Activated naive CD8-positive, alpha-beta T cell treated with anti-CD3 and anti-CD28 coated beads for 36 hours (primary cell): ENCODE measurements at places on chromosomes 6 and 20. TPM values are rescaled to one million over a fixed set of nuclear protein-coding genes. Genes with fewer than 3 reads are reported as not detected.

DNA sequence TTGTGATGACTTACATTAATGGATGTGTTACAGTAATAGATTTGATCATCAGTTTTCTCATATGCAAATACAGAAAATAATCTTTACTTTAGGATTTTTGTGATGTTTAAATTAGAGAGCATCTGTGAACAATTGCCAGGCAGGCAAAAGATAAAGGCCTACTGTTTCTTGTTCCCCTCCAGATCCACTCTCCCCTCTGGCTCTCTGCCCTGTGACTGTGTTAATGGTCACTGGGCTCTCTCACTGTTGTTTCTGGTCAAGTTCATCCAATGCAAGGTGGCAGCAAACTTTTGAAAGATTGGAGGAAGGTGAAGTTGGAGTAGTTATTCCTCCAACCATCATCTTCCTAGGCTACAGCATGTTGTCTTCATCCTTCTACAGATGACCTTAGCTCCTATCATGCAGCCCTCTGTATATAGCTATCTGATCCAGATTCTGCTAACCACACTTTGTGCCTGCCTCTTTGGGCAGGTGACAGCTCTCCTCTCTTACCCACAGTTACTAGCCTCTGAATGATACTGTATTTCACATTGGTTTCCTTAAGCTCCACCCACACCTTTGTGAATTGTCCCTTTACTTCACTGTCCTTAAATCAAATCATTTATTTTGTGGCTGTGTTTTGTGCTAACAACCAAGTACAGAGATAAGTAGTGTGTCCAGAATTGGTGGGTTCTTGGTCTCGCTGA is 48.9 kb upstream of the ARG1 start:
- no peak for DNase-seq

GRCh38 chr20:987677-988076 is 14.4 kb downstream of the RSPO4 start:
- no peak for DNase-seq

- no peak for DNase-seq
These were observed 10.5 kb downstream of the MANBAL start for GRCh38 chr20:37299718-37300528.

- no peak for DNase-seq
These were observed 2.1 kb upstream of the ESR1 start for GRCh38 chr6:151805286-151805840.

DNA sequence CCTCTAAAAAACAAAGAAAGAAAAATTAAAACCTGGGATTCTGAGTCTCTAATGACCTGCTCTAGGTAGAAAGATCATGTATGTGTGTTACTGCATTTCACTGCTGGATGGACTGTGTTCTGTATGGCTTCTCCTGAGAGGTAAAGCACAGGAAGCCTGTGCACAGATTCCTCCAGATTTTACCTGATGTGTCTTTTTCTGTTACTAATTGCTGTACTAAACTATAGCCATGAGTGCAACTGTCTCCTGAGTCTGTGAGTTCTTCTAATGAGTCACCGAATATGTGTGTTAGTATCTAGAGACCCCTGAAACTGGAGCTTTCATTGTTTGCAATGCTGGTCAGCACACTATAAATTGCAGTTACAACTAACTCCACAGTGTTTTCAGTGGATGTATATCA is 270.8 kb downstream of the CDKAL1 start:
- DNase-seq = no peak

RGS19 gene
- 31.8 TPM for total RNA-seq

MYT1 gene
- not detected for total RNA-seq

SYNJ2 gene
- total RNA-seq = 28.1 TPM

RSPH9 gene
- total RNA-seq = not detected

SEL1L2 gene
- total RNA-seq = not detected
